ENCODE measurements at places on chromosomes 3 and 15.

DNA sequence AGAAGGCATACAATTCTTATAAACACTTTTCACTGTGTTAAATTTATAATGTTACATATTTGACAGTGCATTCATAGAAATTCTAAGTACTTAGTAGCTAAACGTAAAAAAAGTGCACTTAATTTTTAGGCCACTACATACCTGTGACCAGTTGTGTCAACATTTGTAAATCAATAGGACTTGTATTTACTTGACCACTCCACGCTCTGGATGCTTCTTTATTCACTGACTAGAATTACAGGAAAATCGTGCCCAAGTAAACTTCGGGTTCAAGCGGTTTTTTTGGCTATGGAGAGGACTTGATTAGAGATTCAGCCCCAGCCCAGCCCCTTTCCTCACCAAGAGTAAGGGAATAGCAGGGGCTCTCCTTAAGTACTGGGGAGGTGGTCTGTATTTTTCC lies 21.8 kb downstream of the WDR53 start:
- no peak for DNase-seq

GRCh38 chr3:144287001-144287400 lies 315.4 kb downstream of the DIPK2A start:
- DNase-seq, result no peak

- no peak for DNase-seq
Observed at GRCh38 chr15:101023501-101024072, 104.4 kb downstream of the LRRK1 start.

DNA sequence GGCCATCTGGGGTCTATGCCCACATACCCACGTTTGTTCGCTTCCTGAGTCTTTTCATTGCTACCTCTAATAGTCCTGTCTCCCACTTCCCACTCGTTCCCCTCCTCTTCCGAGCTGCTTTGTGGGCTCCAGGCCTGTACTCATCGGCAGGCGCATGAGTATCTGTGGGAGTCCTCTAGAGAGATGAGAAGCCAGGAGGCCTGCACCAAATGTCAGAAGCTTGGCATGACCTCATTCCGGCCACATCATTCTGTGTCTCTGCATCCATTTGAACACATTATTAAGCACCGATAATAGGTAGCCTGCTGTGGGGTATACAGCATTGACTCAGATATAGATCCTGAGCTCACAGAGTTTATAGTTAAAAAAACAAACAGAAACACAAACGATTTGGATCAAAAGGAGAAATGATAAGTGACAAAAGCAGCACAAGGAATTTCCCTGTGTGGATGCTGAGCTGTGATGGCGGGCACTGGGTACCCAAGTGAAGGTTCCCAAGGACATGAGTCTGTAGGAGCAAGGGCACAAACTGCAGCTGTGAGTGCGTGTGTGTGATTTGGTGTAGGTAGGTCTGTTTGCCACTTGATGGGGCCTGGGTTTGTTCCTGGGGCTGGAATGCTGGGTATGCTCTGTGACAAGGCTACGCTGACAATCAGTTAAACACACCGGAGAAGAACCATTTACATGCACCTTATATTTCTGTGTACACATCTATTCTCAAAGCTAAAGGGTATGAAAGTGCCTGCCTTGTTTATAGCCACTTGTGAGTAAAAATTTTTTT lies 35.9 kb downstream of the NR1I2 start:
- DNase-seq, result no peak

DNA sequence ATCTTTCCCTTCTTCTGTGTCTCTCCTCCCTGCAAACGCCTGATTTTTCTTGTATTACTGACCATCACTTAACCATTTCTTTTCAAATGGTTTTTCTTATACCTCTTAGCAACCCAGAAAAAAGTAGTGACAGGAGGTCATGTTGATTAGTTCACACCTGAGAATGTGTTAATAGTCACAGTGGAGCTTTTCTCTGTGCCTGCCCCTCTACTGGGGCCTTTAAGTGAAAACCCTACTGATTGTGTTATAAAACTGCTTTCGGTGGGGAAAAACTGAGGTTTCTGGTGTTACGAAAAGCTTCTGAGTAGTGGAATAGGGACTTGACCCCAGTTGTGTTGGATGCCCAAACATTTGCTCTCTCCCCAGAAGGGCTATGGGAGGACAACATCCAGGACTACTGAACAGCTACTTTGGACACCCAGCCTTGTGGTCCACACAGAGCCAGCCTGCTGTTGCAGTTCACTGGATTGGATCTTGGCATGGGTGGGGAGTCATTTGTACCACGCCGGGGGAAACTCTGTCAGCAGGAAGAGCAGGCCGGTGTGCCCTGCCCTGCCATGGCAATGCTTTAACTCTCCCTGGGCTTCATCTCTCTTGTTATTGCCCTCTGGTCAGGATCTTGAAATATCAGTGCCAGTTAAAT lies 10.3 kb downstream of the GPR87 start:
- no peak for DNase-seq

DNA sequence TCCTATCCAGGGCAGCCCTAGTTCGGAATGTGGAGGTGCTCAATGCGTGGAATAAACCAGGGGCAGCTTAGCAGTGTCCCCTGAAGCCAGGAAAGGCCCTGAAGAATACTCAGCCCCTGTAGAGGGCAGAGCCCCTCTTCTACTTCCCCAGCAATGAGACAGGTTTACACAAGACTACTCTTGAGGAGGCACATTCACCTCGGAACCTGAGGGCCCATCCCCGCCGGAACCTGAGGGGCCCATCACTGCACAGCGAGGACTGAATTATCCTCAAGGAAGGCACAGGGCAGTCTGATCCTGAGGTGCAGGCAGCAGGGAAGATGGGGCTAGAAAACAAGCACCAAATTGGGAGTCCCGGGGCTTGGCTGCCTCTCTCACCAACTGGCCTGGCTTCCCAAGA lies 22.2 kb downstream of the CCDC13 start:
- no peak for DNase-seq

All from LHCN-M2 (cell line).